ENCODE measurements at places on chromosomes 1 and 21.

DNA sequence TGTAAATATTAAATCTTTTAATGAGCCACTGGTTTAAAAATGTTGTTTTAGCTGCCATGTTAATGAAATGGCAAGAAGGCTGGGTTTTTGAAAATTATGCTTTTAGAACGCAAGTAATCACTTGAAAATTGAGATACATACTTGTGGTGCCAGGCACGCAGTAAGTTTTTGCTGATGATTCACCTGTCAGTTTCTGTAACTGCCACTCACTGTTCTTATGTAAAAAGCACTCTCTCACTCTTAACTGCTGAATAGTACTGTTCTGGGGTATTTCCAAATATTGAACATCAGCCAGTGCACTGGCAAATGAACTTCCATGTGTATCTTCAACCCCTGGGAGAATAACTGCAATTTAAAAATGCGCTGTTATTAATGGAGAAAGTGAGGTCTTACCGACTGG is 17.9 kb downstream of the LGALS8 start:
- no peak for DNase-seq

GRCh38 chr1:29380532-29380931 is 144.2 kb downstream of the PTPRU start:
- no peak for DNase-seq

GRCh38 chr1:70204600-70204999 is 779 bp downstream of the LRRC40 start:
- DNase-seq: peak; percentile 11

DNA sequence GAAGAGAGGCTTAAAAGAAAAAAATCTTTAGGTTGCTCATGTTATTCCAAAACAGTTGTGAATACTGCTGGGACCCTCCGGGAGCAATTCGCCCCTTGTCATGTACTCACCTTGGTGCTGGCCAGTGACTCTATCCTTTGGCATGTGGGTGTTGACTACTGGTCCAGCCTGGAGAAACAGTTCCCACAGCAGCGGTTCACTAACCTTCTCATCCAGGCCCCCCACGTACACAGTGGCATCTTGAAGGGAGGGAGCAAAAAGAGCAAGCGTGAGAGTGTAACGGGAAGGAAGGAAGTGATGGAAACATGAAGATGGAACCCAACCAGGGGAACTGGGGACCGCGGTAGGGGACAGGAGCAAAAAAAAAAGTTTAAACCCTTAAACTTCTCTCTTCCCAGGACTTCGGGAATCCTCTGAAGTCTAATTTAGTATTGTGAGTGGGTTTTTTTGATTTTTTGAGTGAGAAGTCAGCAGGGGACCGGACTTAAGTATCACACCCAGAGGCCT is 494 bp downstream of the SF3B4 start:
- no peak for DNase-seq

GRCh38 chr1:242824435-242824834 is 299.9 kb upstream of the PLD5 start:
- peak; percentile 79 for DNase-seq

DNA sequence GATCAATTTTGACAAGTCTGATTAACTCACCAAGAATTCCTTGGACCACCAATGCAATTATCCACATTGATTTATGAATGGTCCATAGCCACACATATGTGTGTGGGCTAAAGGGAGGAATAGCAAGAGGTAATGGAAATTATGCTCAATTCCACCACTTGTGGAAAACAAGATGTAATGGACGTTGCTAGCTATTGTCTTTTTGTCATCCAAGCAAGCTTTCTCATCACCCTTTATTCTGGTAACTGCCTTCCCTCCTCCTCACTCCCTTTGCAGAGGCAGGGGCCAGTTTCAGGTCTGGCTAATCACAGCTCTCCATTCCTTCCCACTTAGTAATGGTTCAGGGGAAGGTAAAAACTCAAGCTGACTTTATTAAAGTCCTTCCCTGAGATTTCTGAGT is 24.7 kb upstream of the RAB3GAP2 start:
- no peak for DNase-seq

DNA sequence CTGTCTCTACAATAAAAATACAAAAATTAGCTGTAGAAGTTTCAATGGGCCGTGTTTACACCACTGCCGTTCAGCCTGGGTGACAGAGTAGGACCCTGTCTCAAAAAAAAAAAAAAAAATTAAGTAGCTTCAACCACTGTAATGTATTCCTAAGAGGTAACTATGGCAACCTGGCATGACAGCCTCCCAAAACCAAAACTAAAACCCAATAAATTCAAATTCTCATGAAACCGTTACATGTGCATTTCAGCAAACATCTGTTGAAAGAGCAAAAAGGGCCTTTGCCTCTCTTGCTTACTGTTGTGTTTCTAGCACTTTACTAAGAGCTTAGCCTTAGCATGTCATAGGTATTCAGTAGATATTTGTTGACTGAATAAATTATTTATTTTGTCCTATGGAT is 33.5 kb downstream of the ODR4 start:
- DNase-seq: no peak

DNA sequence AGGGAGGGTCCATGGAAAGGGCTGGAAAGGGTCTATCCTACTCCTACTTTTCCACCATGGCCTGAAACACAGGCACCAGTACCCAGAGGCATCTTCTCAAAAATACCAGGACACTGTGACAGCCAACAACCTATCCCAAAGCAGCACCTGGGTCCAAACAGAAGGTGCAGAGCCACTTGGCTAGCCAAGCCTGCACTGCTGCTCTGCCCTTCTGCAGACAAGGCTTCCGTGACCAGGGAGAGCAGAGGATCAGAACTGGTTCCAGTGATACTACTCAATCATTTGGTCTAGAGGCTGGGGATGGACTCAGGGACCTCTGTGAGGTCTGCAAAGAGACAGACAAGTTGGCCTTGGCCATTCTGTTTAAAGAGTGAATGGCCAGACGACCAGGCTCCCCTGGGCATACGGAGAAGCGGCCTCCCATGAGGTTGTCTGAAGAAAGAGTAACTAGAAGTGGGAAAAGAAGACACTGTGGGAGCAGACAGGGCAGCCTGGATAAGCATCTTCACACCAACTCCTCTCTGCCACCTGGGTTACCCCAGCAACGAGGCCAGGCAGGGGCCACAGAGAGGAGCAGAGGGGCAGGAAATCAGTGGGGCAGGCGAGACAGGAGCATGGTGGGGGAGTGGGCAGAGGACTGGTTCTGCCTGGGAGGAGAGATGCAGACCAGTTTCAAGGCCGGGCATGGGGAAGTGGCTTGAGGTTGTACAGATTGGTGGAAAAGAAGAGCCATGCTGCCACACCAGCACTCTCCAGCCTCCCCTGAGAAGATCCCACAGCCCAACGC is 5.7 kb downstream of the KCNN3 start:
- no peak for DNase-seq

DNA sequence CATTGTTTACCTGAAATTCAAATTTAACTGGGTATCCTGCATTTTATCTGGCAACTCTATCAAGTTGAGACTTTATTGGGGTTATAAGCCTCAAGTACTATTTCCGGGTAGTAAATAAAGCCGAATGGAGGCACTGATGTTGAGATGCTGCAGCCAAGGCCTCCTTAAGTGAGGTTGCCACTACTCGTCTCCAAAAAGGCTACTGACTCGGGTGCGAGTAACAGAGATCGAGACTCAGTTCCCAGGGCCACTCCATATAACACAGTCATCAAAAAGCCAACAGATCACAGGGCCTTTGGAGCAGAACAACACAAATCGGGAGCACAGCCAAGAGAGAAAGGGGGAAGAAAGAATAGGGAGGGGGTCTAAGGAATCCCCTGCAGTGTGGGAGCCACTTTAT is 524 bp downstream of the COPA start:
- DNase-seq: peak; percentile 34

DNA sequence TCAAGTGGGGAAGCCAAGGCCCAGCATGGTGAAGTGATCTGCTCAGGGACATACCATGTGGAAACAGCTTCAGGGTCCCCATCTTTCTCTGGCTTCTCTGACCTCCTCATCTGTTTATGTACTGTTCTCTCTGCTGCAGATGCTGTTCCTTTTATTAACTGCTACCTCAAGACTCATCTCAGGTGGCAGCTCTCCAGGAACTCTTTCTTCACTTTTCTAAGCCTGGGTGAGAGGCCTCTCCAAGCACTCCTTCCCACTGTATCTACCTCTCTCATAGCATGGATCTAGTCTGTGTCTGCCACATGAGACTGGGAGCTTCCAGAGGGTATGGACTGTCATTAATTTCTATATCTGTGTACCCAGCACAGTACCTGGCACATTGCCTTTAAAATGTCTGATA is 73.4 kb upstream of the PPM1J start:
- DNase-seq: no peak

DNA sequence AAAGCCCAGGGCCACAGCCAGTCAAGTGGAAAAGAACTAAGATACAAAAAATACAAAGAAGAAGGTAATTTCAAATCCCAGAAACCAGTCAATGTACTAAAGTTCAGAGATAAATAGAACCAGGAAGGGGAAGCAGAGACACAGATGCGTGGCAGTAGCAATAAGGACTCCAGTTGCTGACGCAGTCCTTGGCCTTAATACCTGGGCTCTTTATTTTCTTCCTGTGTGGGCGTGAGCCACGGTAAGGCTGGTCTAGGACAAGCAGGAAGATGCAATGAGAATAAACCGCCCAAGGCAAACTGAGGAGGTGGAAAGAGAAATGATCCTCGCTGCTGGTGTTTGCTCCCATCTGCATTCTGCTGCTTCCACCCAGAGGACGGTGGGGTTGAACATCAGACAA is 65.6 kb upstream of the PLXNA2 start:
- no peak for DNase-seq

GRCh38 chr1:88763649-88764406 is 79.8 kb downstream of the PKN2 start:
- no peak for DNase-seq

GRCh38 chr1:208820580-208821212 is 576.5 kb upstream of the PLXNA2 start:
- no peak for DNase-seq

GRCh38 chr1:82279241-82279640 is 478.5 kb downstream of the ADGRL2 start:
- no peak for DNase-seq

- no peak for DNase-seq
Observed at GRCh38 chr1:86757272-86757984, 53.1 kb downstream of the SH3GLB1 start.

- DNase-seq: no peak
Observed at GRCh38 chr1:22788254-22788661, 77.6 kb downstream of the EPHB2 start.

- DNase-seq: peak; percentile 42
Observed at GRCh38 chr1:240946926-240947325, 335.0 kb upstream of the GREM2 start.

DNA sequence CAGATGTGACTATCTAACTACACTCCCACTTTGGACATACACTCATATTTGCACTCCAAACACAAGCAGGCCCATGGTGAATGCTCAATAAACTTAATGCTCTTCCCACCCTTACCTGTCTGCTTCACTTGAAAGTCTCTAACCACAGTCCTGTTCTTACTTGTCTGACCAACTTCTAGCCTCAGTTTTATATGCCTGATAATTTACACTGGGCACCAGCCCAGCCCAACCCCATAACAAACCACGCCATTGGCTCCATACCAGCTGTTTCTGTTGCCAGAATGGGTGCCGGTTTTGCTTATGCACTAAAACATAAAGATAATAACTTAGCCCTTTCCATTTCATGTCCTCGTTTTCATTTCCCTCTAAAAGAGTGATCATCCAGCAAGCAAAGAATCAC is 395.4 kb downstream of the NTNG1 start:
- no peak for DNase-seq

DNA sequence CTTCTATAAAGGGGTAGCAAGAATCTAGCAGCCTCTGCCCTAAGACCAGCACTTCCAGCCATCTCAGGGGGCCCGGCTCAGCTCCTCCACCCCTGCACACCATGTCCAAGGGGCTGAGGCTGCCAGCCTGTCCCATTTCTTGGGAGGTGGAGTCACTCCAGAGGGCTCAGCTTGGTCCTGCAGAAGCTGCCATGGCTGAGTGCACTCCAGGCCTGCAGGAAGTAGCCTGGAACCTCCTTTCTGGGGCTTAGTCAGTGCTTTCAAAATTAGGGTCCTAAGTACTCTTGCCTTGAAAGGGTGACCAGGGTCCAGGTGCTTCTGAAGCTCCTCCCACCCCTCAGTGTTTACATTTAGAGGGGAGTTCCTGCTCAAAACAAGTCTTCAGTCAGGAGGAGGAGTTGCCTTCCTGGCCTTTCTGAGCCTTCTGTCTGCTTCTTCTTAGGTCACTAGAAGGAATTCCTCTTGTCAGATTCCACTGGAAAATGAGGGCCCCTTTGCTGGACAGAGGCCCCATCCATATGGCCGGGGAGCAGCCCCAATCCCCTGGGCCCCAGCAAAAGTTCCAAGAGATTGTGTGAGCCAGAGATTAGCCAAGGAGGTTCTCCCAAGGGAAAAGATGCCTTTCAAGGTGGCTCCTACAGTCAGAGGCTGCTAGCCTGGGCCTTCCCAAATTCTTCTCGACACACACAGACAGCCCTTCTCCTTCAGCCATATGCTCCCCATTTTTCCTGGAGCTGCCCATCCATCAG is 128.1 kb upstream of the VAMP3 start:
- no peak for DNase-seq

DNA sequence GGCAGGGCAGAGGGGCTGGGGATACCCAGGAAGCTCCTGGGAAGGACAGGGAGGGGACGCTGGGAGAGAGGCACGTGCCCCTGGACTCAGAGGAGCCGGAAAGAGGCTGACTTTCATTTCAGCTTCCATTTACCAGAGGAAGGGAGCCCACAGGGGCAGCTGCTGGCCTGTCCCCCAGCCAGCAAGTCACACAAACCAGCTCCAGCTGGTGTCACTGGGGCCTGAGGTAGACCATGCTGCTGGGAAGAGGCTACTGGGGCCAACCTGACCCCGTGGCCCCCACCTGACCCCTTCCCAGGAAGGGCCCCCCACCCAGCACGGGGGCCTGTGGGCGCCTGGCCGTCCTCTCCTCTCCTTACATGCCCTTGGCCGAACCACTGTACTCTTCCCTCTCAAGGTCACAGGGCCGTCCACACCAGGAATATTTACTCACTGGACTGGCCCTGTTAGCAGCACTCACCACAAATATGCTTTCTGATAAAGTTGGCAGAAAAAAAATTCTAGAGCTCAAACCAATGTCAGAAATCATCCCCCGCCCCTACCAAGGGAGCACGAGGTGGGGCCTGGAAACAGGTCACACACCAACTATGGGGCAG is 110.5 kb downstream of the CASZ1 start:
- no peak for DNase-seq

DNA sequence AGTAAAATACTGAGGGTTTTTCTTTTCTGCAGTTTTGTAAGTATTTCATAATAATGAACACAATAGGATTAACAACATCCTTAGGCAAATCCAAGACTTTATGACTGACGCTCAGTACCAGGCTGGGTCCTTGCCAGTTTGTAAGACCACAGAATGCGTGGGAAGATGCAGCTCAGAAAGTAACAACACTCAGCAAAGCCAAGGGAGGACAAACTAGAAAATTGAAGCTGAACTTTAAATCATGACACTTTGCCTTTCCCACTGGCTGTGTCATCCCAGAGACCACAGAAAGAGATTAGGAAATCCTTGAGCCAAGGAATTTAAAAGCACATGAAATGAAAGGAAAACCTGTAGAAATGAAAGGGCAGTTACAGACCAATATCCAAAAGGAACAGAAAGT is 426.3 kb upstream of the CHRM3 start:
- no peak for DNase-seq

GRCh38 chr1:33334081-33334552 is 13.2 kb upstream of the A3GALT2 start:
- DNase-seq: no peak
